ENCODE measurements at places on chromosomes 4 and X. TPM values are rescaled to one million over a fixed set of nuclear protein-coding genes. Genes with fewer than 3 reads are reported as not detected.

The SRPK3 gene
- total RNA-seq = not detected

GRCh38 chr4:71540749-71541269 lies 202.0 kb downstream of the SLC4A4 start:
- DNase-seq = no peak

DNA sequence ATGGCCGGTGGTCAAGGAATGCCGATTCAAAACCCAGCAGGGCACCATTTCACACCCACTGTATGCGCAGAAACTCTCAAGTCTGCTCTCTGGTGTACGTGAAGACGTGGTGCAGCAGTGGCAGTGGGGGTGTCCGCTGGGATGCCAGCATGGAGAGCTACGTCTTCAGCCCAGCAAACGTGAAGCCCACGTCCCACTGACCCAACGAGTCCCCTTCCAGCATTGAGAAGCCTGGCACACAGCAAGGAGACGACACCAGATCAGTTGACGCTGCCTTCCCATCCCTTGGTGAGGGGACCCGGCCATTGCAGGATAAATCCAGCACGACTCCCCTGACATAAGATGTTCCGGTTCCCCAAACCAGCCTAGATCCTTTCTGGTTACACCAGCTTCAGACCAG lies 2.2 kb upstream of the PLXNB3 start:
- DNase-seq = peak; percentile 78

- no peak for DNase-seq
These were observed 88.3 kb downstream of the OPHN1 start for GRCh38 chrX:68345025-68345424.

The SLC2A9 gene
- total RNA-seq = 3.5 TPM

GRCh38 chrX:68443155-68443868 lies 10.0 kb upstream of the OPHN1 start:
- DNase-seq = peak; percentile 19

DNA sequence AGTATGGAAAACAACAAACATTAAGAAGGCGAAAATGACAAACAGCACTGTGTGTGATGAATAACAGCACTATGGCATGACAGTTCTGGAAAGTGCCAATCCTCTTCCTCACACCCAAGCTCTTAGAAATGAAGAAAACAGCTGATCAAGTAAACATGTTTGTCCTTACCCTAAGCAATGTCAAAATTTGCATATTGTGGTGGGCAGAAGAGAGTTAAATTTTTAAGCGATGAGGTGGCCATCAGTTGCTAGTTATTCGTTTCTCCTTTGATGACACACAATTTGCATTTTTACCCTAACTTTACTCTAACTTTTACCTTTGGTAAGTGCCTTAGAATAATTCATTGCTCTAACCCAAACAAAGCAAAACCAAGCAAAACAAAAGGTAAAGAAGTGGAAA lies 8.8 kb downstream of the PROM1 start:
- no peak for DNase-seq

- no peak for DNase-seq
These were observed 153.7 kb downstream of the FBXW7 start for GRCh38 chr4:152382057-152382785.

- no peak for DNase-seq
These were observed 107.8 kb downstream of the GATB start for GRCh38 chr4:151652841-151653547.

GRCh38 chrX:135194684-135195083 lies 23.5 kb upstream of the CT55 start:
- DNase-seq = no peak

- DNase-seq = peak; percentile 52
These were observed 59.0 kb upstream of the C1QTNF7 start for GRCh38 chr4:15368856-15369255.

The ARMCX4 gene
- 5.0 TPM for total RNA-seq

DNA sequence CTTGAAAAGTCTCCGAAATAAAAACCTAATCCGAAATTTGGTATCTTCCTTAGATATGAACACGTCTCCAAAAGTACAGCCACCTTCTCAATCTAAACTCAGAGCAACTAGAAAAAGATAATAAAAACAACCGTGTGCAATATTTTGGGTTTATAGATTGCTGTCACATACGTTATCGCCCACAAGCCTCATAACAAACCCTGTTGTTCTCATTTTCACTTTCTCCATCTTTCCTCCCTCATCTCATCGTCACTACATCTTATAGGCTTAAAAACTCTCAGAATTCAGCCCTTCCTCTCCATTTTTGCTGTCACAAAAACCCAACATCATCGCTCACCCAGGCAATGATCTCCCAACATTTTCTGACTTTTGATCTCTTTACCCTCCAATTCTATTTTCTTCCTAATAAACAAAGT lies 448 bp upstream of the SCFD2 start:
- no peak for DNase-seq

GRCh38 chrX:66638591-66639500 lies at the start of gene EDA2R:
EDA2R (minus strand) TSS chrX:66639078; CDS start chrX:66616020, 23,058 bp downstream.
- peak; percentile 29 for DNase-seq

DNA sequence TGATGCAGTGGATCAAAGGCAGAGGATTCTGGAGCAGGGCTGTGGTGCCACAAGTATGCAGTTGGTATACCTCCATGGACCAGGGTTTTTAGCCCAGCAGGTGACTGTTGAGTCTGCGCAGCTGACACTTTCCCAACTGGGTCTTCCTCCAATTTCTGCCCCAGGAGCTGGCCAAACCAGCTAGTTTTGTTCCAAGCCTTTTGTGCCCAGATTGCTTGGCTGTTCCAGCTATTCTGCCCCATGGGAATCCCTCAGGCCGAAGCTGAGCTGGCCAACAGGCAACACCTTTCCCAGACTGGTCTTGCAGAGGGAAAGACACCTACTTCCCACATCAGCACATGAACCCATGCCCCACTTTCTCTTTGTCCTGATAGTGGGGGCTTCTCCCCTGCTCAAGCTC lies 22.8 kb upstream of the ANKRD17 start:
- peak; percentile 45 for DNase-seq

The ART3 gene
- under 0.01 TPM for total RNA-seq

GRCh38 chr4:154928640-154929257 lies 147.7 kb downstream of the RBM46 start:
- no peak for DNase-seq

GRCh38 chr4:82744284-82744968 lies 54.2 kb downstream of the SCD5 start:
- no peak for DNase-seq

- DNase-seq = peak; percentile 85
These were observed 67.0 kb downstream of the SEL1L3 start for GRCh38 chr4:25795566-25796454.

DNA sequence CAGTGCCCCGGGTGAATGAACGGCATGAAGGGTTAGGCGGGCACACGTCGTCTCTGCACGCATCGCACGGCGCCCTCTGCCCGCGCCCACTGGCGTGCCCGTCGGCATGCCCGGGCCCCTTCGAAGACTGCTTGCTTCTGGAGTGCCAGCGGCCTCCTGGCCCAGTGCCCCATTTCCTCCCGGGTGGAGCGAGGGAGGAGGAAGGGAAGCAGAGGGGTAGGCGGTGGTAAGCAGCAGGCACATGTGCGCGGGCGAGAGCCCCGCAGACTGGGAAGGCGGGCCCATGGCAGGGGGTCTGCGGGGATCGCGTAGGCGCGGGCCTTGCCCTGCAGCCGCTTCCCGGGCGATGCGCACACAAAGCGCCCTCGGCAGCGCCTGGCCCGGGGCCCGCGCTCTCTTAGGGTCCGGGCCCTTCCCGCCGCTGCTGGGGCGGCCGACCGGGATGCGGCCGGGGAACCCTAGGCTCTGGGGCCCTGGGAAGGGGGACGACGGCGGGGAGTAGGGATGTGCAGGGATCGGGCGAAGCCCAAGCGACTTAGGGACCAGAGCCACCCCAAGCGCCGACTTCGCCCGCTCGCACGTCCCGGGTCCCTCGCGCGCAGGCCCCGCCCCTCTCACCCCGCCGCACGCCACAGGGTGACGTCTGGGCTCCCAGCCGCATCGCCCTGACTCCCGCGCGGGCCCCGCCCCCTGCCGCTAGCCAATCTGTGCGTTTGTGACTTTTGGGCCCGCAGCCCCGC lies 866 bp upstream of the EMD start:
- peak; percentile 99 for DNase-seq

GRCh38 chrX:123830309-123830708 lies 29.5 kb upstream of the XIAP start:
- DNase-seq = peak; percentile 61

DNA sequence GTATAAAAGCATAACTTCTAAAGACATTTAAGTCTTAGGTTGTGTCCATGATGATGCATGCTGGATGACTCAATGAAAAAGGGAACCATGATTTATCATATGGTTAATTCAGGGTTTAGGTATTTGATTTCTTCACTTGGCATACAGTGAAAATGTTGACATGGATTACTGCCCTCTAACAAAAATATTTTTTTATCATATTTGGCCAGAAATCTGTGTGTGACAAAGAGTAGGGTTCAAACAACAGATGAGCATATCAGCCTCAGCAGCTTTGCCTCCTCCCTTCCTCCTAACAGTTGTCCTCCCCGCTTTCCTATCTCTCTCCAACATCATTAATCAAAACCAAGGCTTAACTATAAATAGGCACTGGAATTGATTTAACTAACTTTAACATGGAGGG lies 46.3 kb downstream of the ARHGAP6 start:
- no peak for DNase-seq

The ASB9 gene
- total RNA-seq = not detected

The PTCHD1 gene
- total RNA-seq = not detected

GRCh38 chr4:86556791-86557415 lies 37.2 kb upstream of the PTPN13 start:
- DNase-seq = no peak

GRCh38 chr4:182916483-182917181 lies 554 bp downstream of the DCTD start:
- peak; percentile 94 for DNase-seq

The MUC7 gene
- not detected for total RNA-seq

DNA sequence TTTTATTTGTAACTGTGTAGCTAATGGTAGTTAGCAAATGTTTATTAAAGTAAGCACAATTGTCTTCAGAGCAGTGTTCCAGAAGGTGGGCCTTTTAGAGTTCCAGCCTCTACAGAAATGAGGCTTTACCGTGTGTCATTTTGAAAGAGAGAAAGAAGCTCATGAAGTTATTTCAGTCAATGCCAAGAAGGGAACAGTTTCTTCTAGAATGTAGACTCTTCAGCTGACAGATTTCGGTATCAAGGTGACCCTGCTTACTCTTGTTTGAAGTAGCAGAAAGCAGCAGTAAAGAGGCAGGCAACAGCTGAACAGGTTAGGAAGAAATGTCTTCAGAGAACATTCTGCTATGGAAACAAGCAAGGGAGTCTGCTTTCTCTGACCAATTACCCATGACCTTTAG lies 93.6 kb downstream of the TASL start:
- no peak for DNase-seq

The MAGIX gene
- total RNA-seq = 1.8 TPM

The LEF1 gene
- total RNA-seq = 7.7 TPM

DNA sequence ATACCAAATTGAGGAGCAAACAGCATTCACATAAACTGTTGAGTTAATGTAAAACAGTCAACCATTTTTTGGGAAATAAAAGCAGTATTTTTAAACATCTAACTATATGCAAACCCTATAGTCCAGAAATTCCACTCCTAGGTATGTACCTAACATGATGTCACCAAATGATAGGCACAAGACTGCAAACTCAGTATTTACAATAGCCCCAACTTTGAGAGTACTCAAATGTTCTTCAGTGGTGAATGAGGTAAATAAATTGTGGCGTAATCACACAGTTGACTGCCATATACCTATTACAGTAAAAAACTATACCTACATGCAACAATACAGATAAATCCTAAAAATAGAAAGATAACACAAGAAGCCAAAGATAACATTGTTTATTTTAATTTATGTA lies 1243.8 kb upstream of the ADGRL3 start:
- DNase-seq = no peak

The BTK gene
- not detected for total RNA-seq

The PPBP gene
- total RNA-seq = 0.36 TPM

DNA sequence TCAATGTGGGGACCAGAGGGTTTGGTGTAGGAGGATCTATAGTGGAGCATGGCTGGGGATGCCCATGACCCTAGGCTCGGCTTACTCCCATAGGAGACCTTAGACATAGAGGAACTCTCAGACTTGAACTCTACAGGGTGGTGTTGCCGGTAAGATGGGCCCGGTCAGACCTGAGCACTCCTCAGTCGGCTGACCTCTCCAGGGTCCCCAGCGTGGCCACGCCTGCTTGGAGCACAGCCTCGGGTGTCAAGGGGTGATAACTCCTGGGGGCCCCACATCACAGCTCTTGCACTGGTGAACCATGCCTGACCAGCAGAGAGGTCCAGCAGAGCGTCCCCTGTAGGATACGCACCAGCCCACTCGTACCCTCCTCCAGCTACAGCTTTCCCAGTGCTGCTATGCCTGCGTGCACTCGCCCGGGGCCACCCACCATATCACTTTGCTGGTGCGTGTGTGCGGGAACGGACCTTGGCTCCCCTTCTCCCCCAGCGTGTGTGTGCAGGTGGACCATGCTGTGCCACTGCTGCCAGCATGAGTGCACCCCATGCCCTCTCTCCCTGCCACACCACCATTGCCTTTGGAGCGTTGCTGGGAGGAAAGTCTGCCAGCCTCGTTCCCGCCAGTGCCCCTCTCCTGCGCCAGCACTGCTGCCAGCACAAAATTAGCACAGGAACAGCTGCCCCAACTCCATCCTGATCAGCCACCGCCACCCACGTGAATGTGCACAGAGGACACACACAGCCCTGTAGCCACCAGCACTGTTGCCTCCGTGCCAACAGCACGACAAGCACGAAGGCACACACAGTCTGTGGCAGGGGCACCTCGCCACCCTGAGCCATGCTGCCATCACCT lies 806.6 kb downstream of the GLUD2 start:
- DNase-seq = no peak

DNA sequence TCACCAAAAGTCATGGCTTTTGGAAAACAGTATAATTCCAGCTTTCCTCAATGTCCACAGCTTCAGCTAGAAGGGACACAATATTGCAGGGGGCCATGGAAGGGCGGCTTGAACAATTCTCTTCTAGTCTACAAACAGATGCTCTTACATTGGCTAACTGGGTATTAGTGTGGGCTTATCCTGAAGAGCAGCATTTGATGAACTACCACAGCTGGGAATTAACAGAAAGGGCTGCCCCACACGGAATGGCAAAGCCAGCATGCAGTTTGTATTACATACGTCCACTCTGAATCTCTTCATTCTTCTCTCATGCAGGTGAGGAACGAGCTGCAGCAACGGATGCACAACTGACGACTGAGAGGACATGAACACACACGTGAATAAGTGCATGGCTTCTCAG lies 13.0 kb upstream of the PDCL2 start:
- DNase-seq = no peak

DNA sequence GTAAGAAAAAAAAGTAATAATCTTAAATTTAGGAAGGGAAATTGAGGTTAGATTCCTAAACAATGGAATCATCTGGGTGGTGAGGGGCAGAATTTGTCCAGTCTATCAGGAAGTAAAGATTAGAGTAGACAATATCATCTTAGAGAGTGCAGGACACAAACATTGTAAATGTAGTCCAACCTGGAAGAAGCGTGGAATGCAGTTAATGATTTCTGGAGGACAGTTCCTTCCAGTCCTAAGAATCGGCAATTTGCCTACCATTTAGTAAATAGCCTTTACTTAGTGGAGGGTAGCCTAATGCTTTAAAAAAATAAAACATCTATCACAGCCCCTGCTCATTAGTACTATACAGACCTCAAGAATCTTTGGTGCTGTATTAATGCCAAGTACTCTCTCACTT lies 147.5 kb upstream of the TTC29 start:
- no peak for DNase-seq
